ENCODE measurements at places on chromosomes 1 and 21.
A peak's percentile ranks its signal among the peaks of the same experiment; 100 is the strongest.

- DNase-seq, result no peak
Measured at GRCh38 chr1:222974496-222974895, 159.7 kb downstream of the DISP1 start.

GRCh38 chr1:70044832-70045231, 160.5 kb downstream of the LRRC40 start:
- no peak for DNase-seq

DNA sequence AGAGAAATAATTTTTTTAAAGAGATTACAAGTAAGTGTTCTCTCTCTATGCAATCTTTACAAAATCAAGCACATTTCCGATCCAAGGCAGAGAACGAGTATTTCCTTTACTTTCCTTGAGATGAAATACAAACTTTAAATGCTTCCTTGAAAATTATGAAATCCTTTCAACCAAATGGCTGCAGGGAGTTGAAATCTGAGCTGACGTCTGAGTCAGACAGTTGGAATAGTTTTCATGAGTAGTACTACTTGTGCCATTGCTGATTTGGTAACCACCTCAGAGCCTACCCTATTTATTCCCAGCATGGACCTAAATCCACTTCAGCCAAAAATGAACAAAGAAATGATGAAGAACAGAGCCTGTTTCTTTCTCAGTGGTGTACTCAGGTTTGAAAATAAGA, 183.6 kb downstream of the GIPC2 start:
- no peak for DNase-seq

DNA sequence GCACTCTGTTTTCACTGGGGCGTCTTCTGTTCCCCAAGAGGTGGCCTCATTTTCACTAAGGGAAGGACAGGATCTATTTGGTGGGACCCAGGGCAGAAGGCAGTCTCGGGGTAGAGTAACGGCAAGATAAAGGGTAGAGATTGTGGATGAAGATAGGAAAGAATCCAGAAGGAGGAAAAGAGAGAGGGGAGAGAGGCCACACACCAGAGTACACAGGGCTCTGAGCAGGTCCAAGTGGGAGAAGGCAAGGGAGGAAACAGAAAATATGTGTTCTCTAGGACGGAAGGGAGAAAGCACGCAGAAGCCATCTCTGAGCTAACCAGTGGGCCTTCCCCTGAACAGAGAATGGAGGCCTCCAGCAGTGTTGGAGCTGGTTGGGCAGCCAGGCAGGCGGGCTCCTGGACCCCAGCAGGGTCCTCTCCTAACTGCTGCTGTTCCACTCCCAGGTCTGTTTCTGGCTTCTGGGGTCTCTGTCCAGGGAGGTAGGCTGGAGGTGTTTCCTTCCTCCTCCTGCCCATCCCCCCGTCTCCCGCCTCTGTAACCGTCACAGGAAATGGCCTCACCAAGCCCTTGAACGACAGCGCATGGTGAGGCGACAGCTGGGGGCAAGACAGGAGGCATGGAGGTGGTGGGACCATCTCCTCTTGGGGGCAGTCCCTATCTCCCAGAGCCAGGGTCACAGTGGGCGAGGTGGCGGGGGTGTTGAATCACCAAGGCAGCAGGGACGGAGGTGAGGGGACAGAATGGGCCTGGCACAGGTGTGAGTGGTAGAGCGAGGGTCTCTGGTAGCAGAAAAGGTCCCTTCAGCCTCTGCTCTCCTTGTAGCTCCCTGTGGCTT, 649 bp downstream of the PTPN7 start:
- peak; percentile 89 for DNase-seq

DNA sequence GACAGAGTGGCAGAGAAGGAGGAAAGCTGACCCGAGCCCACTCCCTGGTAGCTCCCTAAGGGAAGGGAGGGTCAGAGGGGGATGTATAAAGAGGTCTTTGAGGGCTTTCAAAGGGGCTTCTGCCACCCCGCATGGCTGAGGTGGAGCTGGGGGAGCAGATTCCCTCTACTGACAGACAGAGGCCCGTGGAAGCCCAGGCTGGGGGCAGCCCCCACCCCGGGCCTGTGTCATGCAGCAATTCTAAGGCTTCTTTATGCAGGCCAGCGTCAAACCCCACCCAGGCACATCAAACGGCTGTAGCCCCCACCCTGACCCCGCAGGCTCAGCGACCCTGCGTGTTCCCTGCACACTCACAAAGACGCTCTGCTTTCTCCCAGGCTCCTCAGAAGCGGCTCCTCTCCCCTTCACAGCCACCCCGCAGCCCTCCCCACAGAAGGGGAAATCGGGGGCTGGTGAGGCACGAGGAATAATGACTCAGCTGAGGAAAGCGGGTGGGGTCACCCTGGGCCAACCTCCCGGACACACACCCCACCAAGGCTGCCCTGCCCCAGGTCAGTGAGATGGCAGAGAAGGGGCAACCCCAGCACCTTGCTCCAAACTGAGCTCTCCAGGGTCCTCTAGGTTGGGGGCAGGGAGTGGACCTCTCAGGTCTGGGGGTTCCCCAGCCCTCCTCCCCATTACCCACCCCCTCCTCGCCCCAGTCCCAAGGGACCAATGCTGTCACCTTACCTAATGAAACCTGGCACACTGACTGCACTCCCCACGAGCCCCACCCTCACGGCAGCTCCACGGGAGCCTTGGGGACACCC, 10.8 kb downstream of the SLC45A3 start:
- DNase-seq, result no peak

- DNase-seq, result peak; percentile 69
Measured at GRCh38 chr1:234845097-234845660, 235.2 kb upstream of the IRF2BP2 start.
